ENCODE measurements at places on chromosomes 3 and 15. TPM values are rescaled to one million over a fixed set of nuclear protein-coding genes. Genes with fewer than 3 reads are reported as not detected.

Gene RTP4
- total RNA-seq, result 0.79 TPM

Gene DCLK3
- total RNA-seq, result 1.1 TPM

- peak; percentile 73 for DNase-seq
These were observed 33.8 kb downstream of the MBNL1 start for GRCh38 chr3:152302521-152303021.

- DNase-seq, result no peak
These were observed 5.7 kb downstream of the DUT start for GRCh38 chr15:48336940-48337339.

DNA sequence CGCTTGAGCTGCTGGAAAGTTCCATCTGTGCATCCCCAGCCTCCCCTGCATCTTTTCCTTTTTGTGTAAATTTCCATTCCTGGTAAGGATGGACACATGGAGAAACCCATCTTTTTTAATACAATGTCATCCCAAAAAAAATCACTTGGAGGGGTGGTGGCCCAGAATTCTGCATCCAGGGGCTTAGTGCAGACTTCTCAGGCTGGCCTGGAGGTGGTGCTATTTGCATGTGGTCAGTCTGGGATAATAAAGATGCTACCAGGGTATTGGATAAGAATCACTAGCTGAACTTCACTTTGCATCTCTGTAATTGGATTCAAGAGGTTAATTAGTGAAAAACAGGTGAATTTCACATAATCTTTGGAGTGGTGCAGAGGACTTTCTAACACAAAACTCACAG is 1.8 kb upstream of the ZSCAN2 start:
- DNase-seq, result peak; percentile 44

DNA sequence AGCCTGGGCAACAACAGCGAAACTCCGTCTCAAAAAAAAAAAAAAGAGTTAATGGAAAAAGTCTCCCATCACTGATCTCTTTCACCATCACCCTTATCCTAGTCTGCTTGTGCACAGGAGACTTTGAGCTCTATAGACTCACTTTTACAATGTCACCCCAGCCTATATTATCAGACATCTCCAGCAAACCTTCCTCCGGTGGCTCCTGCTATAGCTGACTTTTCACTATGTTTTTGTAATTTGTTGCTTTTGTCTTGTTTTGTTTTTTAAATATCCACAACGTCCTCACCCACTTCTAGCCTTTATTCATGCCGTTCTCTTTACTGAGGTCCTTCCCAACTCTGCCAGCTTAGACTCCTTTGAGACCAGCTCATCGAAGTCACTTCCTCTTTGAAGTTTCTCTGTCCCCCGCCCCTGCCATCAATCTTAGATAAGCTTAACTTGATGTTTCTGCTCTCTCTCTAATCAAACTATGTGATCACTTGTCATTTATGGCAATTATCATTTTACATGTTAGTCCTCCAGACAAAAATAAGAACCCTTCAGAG is 82.7 kb upstream of the CHD2 start:
- DNase-seq, result no peak
